ENCODE measurements at places on chromosomes 2 and 18. TPM values are rescaled to one million over a fixed set of nuclear protein-coding genes. Genes with fewer than 3 reads are reported as not detected.

DYNAP gene
- not detected for total RNA-seq

PSMA8 gene
- total RNA-seq: not detected

SIX3 gene
- not detected for total RNA-seq

CCDC178 gene
- 1.1 TPM for total RNA-seq

OTOS gene
- 0.94 TPM for total RNA-seq

DSG4 gene
- not detected for total RNA-seq

ALLC gene
- not detected for total RNA-seq

POTEJ gene
- total RNA-seq: not detected

DNA sequence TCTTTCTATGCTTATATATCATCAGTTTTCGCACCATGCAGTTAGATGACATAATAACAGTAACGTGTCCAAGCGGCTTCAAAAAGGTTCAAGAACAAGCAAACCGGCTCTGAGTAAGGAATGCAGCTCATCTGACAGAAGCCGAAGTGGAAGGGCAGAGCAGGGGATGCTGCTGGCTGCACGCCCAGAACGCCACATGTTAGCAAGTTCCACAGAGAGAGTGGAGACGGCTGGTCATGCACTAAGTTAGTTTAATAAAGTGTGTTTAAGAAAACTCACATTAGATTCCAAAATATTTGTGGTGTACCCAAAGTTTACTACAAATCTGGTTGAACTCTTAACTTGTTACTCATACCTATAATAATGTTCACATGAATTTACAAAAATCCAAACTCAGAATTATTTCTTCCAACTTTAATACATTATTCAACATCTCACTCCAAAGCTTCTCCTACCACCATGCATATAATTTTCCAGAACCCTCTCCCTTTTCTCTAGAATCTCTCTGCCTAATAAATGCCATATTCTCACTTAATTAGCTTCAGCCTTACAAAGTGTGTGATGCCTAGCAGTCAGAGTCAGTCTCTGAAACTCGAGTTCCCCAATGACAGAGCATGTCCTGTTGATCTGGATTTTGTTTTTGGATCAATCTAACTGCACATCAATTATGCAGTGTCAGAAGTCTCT lies 170.0 kb downstream of the DNAH7 start:
- DNase-seq: peak; percentile 31

- DNase-seq: peak; percentile 86
Measured at GRCh38 chr2:17540093-17540812, at the start of gene VSNL1. Gene VSNL1 (plus strand): TSS chr2:17540696. CDS start chr2:17592075, 51,379 bp downstream.

GRCh38 chr2:184927040-184927439 lies 328.7 kb downstream of the ZNF804A start:
- no peak for DNase-seq

- DNase-seq: no peak
Measured at GRCh38 chr2:217247476-217247875, 387.6 kb upstream of the TNP1 start.

DNA sequence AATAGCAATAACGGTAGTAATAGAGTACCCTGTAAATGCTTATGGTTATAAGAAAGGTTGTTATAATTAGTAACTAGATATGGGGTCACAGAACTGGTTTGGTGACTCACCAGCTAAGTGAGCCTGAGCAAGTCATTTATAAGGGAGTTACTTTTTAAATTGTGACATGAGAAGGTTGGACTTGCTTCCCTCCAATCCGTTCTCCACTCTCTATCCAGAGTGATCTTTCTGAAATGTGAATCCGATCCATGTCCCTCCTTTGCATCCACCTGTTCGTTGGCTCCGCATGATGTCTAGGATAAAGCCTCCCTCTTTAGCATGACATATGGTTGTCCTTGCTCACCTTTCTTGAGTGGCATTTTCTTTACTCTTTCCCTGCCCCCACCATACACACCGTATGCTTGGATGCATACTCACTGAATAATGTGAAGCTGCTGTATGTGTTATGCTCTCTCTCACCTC lies 83.1 kb downstream of the CDC42EP3 start:
- DNase-seq: no peak

- no peak for DNase-seq
Measured at GRCh38 chr2:136130511-136130910, 12.6 kb upstream of the CXCR4 start.

DNA sequence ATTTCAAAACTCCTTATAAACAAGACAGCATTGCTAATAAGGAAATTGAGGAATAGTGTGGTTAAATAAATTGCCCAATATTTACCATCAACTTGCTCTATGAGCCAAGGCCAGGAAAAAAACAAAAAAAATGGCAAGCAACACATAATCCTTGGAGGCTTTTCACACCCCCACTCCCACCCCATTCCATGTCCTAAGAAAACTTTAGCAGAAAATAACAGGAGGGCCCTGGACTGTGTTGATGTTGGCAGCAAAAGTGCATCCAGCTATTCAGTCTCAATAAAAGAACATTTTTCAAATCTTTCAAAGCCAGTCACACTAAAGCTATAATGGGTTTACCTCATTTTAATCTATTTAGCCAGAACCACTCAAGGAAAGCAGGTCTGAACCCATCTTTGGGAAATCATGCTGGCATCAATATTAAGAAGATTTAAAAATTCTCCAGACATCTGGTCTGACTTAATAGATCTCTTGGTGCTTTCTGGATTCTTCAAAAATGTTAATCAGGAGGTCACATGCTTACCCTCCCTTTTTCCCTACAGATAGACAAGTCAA lies 34.6 kb upstream of the STK17B start:
- DNase-seq: no peak

- no peak for DNase-seq
Measured at GRCh38 chr2:198909525-198910267, 548.0 kb downstream of the SATB2 start.

GRCh38 chr18:57649556-57650500 lies 28.2 kb upstream of the NARS1 start:
- no peak for DNase-seq

DNA sequence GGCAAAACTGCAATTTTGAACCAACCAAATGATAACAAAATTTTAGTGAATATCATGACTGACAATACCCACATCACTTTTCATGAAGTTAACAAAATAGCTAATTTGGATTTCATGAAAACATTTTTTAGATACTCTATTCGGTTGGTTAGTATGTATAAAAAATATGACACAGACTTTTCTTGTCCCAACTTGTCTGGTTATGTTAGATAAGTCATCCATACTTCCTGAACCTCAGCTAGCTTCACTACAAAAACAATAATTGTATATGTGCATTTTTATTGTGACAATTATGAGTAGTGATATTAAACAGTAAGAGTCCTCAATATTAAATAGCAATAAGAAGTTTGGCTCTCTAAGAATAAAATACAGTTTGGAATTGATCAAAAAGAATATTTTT lies 408.1 kb upstream of the DSEL start:
- DNase-seq: no peak

GRCh38 chr2:195368249-195369217 lies 288.5 kb upstream of the SLC39A10 start:
- DNase-seq: no peak

DNA sequence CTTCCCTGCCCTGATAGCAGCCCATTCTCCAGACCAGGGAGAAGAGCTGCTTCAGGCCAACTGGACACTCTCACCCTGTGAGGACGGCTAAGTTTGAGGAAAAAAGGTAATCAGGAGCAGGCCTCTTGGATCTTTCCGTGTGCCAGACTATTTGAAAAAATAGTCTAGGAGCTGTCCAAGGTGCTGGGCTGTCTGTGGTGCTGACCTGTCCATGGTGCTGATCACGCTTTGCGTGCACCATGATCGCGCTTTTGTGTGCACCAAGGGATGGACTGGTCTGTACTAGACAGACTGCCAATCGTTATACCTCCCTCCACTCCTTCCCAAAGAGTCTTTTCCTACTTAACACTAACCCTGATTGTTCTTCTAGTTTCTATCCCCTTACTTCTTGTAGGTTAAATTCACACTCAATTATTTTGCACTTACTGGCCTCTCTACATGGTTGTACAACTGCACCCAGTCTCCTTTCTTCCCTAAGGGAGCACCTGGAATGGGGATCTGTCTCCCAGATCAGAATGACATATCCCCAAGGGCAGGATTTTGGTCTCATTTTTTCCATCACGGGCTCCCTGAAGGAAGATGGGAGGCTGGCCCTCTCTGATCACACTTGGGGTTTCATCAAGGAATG lies 295.4 kb downstream of the CELF4 start:
- no peak for DNase-seq
